ENCODE measurements at places on chromosomes 16 and 17.

- no peak for DNase-seq
These were observed 22.0 kb downstream of the CAMKK1 start for GRCh38 chr17:3870871-3871306.

DNA sequence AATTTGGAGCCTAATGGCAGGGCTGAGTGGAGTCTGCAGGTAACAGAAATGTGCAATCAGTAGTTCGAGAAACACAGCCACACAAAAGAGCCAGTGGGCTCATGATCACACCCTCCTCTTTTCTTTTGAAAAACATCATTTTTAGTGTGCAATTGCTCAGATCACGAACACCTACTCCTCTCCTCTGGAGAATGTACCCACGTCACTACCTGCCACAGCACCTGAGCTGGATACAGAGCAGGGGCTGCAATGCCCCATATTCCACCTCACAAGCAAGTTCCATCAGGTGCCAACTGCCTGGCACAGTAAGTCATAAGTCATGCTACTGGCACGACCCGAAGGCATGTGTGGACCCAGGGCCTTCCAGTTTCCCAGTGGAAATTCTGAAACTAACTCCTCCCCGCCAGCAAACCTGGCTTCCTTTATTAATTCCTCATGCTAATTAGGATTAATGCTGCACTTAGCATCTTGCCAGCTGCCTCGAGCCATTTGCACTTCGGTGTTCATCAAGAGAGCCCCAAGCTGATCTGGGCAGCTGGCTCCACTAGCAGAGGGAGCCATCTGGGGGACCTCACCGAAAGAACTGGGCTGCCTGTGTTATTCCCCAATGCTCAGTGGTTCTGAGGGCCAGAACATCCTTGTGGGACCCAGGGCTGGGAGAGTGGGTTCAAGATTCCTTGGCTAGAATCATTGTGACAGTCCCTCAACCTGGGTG is 2.4 kb downstream of the CACNG4 start:
- no peak for DNase-seq

GRCh38 chr16:67406111-67406971 is 9.9 kb downstream of the ZDHHC1 start:
- DNase-seq = no peak

DNA sequence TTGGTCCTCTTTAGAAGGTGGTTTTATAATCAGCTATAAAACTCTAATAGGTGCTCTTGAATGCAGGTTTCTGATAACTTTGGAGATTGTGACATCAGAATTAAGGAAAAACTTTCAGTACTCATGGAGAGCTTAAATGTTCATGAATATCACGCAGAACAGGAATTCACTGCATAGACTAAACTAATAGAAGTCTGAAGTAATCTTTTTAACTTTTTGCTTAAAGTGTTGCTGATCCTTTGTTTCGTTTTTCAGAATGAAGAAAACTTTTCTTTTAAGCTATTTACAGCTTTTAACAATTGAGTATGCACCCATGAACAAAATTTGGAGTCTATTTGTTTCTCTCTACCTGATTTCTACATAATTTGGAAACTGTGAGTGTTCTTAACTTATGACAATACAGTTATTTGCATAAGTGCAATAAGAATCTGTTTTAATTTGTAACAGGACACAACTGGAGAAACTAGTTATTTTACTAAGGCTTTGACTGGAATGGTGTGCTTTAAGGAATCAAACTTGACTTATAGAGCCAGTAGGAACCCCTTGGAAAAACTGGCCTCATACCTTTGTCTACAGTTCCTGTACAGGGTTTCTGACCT is 17.0 kb upstream of the TRIM25 start:
- DNase-seq = no peak

- no peak for DNase-seq
These were observed 120.3 kb upstream of the CHMP6 start for GRCh38 chr17:80871341-80871740.

- no peak for DNase-seq
These were observed 30.0 kb downstream of the USP32 start for GRCh38 chr17:60361889-60362288.

- DNase-seq = no peak
These were observed 2.6 kb upstream of the AATF start for GRCh38 chr17:36945959-36946725.

GRCh38 chr17:76390003-76390421 is 5.6 kb downstream of the SPHK1 start:
- no peak for DNase-seq

DNA sequence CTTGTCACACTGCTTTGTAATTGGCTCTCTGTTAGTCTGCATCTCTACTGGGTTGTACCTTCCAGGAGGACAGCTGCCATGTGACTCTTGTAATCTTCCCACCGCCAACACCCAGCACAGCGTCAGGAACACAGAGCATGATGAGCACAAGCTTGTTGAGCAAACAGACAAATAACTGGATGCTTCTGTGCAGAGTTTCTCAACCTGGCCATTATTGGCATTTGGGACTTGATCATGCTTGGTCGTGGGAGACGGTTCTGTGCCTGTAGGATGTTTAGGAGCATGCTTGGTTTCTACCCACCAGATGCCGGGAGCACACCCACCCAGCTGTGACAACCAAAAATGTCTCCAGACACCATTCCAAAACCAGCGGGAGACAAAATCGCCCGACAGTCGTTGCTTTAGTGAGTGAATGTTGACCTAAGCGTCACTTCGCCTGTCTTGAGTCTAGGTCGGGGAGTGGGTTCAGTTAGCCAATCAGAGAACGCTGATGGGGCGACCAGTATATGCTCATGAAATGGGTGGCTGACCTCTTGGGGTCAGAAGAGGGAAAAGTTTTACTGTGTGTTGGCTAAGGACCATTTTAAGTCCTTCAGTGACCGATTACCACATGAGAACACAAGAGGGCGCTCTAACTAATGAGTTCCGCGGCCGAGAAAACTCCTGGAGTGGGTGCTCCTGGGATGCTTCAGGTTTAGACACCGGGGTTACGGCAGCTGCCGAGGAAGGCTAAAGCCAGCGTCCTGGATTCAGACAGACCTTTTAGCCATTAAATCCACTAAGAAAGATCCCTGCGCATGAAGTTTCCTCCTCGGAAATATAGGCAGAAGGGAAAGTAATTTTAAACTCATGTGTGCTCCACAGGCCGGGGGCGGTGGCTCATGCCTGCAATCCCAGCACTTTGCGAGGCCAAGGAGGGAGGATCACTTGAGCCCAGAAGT is 57.8 kb upstream of the TEX2 start:
- peak; percentile 47 for DNase-seq

DNA sequence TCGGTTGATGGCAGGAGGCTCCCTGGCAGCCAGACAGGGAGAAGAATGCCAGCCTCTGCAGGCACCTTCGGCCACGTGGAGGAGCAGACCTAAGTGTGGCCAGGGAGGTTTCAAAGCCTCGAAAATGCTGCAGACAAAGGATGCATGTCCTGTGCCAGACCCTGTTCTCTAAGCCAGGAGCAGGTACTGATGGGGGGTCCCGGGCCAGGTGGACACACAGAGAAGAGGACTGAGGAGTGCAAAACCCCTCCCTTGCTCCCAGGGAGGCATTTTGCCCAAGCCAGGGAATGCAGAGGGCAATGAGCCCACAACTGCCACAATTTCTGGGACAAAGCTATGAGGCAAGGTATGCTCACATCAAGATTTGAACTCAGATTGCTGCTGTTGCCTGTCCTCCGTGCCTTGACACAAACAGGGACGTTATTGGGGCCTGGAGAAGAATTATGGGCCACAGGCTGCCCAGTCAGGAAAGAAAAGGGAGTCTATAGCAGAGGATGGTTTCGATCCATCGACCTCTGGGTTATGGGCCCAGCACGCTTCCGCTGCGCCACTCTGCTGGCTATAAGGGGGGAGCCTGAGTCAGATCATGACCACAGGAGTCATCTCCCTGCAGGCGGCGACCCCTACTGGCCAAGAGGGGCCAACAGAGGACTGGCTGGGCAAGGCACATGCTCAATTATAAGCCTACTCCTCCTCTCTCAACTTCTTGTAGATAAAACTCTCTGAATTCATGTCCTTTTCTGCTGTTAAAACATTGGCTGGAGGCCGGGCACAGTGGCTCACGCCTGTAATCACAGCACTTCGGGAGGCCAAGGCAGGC is 25.1 kb upstream of the FOXK2 start:
- DNase-seq = peak; percentile 59

DNA sequence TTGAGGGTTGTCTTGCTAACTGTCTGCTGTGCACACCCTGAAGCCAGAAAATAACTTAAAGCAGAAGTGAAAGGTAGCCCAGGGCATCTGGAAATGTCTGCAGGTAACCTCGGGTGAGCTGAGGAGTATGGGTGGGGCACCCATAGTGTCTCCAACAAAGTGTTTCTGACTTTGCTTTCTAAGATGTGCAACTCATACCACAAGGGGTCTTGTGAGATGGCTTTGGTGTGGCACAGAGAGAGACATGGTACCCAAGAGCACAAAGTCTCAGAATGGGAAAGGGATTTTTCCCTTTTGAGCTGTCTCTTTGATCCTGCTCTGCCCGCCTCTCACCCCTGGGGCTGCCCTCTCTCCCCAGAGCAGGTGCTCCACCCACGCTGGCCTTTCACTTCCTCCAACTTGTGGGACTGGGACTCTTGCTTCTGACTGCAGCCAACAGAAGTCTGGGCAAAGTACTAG is 6.9 kb downstream of the CHD9 start:
- DNase-seq = no peak

GRCh38 chr16:88784074-88784855 is 755 bp downstream of the PIEZO1 start:
- no peak for DNase-seq

GRCh38 chr17:34465789-34466188 is 102.8 kb upstream of the CCL1 start:
- no peak for DNase-seq

All from NCI-H2029 treated with DMSO at 0.1 percent for 48 hours (cell line).